ENCODE measurements at places on chromosomes 13 and 19. TPM values are rescaled to one million over a fixed set of nuclear protein-coding genes. Genes with fewer than 3 reads are reported as not detected.
A peak's percentile ranks its signal among the peaks of the same experiment; 100 is the strongest.

GRCh38 chr13:102892503-102892902, 46.7 kb downstream of the ERCC5 start:
- H3K27me3 ChIP-seq: no peaks in the 10 kb centered on the region
- no peak overlapping the region for H3K4me3 ChIP-seq
- no peak for DNase-seq
- H3K4me1 ChIP-seq: no peaks in the 10 kb centered on the region

GRCh38 chr13:111947026-111947810, 119.7 kb upstream of the SOX1 start:
- no peak for DNase-seq
- H3K27me3 ChIP-seq: no peaks in the 10 kb centered on the region
- no peak overlapping the region for H3K27ac ChIP-seq
- H3K4me1 ChIP-seq: no peaks in the 10 kb centered on the region
- no peak overlapping the region for H3K4me3 ChIP-seq
- no peaks in the 10 kb centered on the region for H3K36me3 ChIP-seq

DNA sequence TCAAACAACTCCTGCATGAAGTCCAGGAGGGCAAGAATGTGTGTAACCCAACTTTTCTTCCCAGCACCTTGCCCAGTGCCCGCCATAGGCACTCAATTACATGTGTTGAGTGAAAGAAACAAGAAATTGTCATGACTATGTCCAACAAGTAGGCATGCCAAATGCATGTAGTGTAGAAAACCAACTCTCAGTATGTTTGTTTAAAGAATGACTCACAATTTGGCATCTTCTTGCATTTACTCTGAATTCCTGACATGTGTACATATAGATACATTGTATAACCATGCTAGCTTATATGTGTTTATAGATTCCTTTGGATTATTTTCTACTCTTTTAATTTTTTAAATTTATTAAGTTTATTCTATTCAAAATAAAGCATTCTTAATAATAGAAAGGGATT, 305.0 kb downstream of the EFNB2 start:
- H3K27me3 ChIP-seq: no peaks in the 10 kb centered on the region
- DNase-seq: no peak
- no peak overlapping the region for H3K27ac ChIP-seq
- H3K36me3 ChIP-seq: no peaks in the 10 kb centered on the region

DNA sequence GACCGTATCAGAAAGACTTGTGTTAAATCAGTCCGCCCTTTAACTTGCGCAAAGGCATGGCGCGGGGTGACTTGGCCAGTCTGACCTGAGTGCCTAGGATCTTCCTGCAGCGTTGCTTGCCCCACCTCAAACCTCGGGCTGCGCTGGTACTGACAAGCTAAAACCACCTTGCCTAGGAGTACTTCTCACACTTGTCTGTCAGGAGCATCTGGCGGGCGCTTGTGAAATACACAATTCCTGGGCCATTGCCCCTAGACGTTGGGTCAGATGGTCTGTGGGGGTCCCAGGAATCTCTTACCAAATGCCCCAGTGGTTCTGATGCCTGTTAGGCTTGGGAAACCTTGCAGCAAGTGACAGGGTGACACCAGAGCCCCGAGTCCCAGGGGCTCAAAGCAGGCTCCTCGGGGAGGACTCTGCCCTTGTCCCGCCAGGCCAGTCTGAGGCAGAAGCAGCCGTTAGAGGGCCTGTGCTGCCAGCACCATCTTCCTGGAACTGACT, 12.9 kb downstream of the CEBPG start:
- no peak overlapping the region for H3K27ac ChIP-seq
- peaks cover 36% of the 10 kb centered on the region for H3K4me1 ChIP-seq
- peaks cover 13% of the 10 kb centered on the region for H3K36me3 ChIP-seq
- no peak for DNase-seq
- H3K4me3 ChIP-seq: no peak overlapping the region

- H3K4me3 ChIP-seq: no peak overlapping the region
- DNase-seq: no peak
- no peaks in the 10 kb centered on the region for H3K4me1 ChIP-seq
- no peaks in the 10 kb centered on the region for H3K36me3 ChIP-seq
Observed at GRCh38 chr13:39208636-39209035, 170.4 kb downstream of the NHLRC3 start.

DNA sequence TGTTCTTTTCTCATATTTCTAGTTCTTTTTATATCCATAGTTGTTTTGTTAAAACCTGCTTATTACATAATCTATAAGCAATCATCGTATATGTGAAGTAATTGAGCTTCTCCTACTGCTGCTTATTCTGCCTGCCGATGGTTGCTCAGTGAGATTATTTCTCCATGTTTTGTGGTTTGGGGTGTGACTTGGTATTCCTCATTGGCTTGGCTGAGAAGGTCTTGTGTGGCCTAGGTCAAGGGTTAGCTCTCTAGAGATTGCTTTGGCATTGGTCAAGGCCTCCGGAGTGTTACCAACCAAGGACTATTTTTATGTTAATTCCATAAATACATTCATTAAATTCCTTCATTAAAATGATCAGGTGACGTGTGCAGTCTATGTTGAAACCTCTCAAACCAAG, 302.8 kb downstream of the MYO16 start:
- DNase-seq: no peak
- no peaks in the 10 kb centered on the region for H3K27me3 ChIP-seq
- H3K4me1 ChIP-seq: no peaks in the 10 kb centered on the region
- H3K4me3 ChIP-seq: no peak overlapping the region
- H3K36me3 ChIP-seq: no peaks in the 10 kb centered on the region

- H3K4me3 ChIP-seq: no peak overlapping the region
- H3K27me3 ChIP-seq: no peaks in the 10 kb centered on the region
- no peak for DNase-seq
Observed at GRCh38 chr13:110447058-110447511, 114.4 kb downstream of the RAB20 start.

GRCh38 chr13:114148521-114148855, 16.1 kb upstream of the RASA3 start:
- H3K27me3 ChIP-seq: no peaks in the 10 kb centered on the region
- no peak overlapping the region for H3K4me3 ChIP-seq
- H3K27ac ChIP-seq: no peak overlapping the region

DNA sequence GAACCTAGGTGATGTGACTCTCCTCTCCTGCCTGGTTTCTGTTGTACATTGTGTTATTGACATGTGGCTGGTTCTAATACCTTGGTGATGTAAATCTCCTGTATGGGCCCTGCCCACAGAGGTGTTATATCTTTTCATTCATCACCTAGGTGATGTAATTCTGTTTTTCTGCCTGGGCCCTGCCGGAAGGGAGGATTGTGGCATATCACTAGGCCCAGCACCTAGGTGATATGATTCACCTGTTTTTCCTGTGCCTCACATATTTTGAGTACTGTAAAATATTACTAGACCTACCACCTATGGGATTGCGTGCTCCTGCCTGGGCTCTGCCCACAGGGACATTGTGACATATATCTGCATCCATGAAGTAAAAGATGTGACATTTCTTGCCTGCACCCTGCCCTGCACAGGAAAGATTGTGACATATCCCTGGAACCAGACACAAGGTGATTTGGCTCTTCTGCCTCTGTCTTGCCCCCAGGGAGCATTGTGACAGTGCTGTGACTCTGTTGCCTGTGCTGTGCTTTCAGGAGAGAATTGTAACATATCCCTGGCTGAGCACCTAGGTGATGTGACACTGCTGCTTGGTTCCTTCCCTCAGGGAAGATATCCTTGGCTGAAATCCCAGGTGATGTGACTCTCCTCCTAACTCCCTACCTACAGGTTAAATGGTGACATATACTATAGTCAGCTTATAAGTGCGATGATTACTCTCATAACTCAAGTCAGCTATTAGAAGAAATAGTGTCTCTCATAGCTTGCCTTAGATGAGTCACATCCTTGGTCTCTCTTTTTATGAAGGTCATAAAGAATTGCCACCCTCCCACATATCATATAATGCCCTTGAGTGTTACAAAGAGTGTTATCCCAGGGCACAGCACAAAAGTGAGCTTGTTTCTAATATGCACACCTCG, 13.3 kb upstream of the ZNF681 start:
- no peak overlapping the region for H3K4me3 ChIP-seq
- H3K27me3 ChIP-seq: no peaks in the 10 kb centered on the region
- no peaks in the 10 kb centered on the region for H3K4me1 ChIP-seq
- DNase-seq: peak; percentile 12

DNA sequence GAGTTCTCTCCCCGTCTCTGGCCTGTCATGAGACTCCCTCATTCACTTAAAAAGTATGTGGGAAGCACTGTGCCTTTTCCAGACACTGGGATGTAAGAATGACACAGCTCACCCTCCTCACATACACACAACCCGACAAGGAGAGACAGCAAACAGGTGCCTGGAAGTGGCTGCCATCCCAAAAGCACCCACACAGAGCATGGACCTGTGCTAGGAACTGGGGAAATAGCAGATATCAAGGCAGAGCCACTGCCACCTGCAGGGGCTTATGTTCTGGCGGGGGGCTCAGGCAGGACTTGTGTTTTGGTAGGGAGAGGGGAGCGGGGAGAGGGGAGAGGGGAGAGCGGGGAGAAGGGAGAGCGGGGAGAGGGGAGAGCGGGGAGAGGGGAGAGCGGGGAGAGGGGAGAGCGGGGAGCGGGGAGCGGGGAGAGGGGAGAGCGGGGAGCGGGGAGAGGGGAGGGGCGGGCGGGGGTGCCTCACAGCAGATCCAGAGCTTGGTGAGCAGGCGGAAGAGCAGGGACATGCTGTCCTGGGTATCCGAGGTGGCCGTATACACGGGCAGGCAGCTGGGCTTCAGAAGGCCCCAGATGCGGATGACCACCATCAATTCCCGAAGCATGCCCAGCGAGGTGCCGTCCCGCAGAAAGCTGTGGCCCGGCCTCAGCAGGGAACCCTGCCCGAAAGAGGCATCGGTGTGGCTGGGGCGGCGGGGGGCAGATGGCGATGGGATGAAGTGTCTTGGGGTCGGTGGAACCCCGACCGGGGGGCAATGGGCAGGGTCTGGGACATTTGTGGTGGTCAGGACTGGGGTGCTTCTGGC, 12.2 kb downstream of the CFD start:
- H3K27ac ChIP-seq: no peak overlapping the region
- peaks cover 18% of the 10 kb centered on the region for H3K4me1 ChIP-seq
- peaks cover 36% of the 10 kb centered on the region for H3K36me3 ChIP-seq
- no peak overlapping the region for H3K4me3 ChIP-seq

DNA sequence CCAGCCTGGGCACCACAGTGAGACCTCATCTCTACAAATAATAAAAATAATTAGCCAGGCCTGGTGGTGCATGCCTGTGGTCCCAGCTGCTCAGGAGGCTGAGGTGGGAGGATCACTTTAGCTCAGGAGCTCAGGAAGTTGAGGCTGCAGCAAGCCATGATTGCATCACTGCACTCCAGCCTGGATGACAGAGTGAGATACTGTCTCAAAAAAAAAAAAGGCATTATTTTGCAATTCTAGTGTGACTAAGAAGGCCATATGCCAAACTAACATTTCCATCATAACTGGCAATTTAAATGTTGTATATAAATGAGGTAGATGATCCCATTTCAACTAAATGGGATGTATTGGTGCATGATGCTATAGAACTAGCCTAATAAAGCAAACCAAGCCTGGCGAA, 632.8 kb upstream of the KLF12 start:
- no peak overlapping the region for H3K27ac ChIP-seq
- no peaks in the 10 kb centered on the region for H3K27me3 ChIP-seq
- H3K4me1 ChIP-seq: no peaks in the 10 kb centered on the region

- H3K36me3 ChIP-seq: no peaks in the 10 kb centered on the region
- H3K4me3 ChIP-seq: no peak within 1 kb of the TSS
- H3K27ac ChIP-seq: no peak within 1 kb of the TSS
- H3K27me3 ChIP-seq: peaks cover 8% of the 10 kb centered on the region
- peak; percentile 54 for DNase-seq
- peaks cover 12% of the 10 kb centered on the region for H3K4me1 ChIP-seq
Observed at GRCh38 chr13:45851171-45851921, at the start of gene SIAH3. Gene SIAH3, minus strand, starts transcription at chr13:45851753. Its CDS starts 124 bp downstream, at chr13:45851629.

GRCh38 chr19:17266589-17266974, 661 bp upstream of the BABAM1 start:
- peak overlapping the region; percentile 38 for H3K27ac ChIP-seq
- no peaks in the 10 kb centered on the region for H3K27me3 ChIP-seq
- no peak for DNase-seq
- H3K36me3 ChIP-seq: no peaks in the 10 kb centered on the region

- no peak for DNase-seq
- no peaks in the 10 kb centered on the region for H3K27me3 ChIP-seq
- no peak overlapping the region for H3K4me3 ChIP-seq
- H3K36me3 ChIP-seq: peaks cover 10% of the 10 kb centered on the region
Observed at GRCh38 chr19:56091751-56092546, 29.1 kb downstream of the ZNF787 start.

DNA sequence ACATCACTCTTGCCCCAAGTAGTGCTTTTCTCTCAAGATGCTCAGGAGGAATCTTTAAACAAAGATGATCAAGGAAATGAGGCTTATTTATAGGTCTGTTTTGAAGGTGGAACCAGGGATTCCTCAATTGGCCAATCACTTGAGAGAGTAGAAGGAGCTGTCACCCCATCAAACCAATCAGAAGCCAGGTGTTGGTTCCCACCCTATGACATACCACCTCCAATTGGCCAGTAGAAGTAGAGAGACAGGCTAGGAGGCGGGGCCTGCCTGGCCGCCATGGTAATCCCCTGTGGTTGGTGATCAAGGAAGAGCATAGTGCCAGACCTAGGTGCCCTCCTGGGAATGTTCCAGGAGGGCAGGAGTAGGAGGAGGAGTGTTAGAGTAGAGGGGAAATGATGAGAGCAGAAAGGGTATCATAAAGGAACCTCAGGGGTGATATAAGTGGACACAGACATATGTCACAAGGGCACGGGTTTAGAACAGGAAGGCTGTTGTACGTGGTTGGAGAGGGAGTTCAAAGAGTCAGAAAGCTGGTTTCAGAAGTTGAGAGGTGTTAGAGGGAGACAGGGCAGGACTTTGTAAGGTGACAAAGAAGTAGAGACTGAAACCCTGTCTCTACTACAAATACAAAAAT, 10.5 kb downstream of the PMIS2 start:
- no peaks in the 10 kb centered on the region for H3K27me3 ChIP-seq
- no peaks in the 10 kb centered on the region for H3K4me1 ChIP-seq
- no peak for DNase-seq
- no peak overlapping the region for H3K4me3 ChIP-seq
- H3K27ac ChIP-seq: no peak overlapping the region

DNA sequence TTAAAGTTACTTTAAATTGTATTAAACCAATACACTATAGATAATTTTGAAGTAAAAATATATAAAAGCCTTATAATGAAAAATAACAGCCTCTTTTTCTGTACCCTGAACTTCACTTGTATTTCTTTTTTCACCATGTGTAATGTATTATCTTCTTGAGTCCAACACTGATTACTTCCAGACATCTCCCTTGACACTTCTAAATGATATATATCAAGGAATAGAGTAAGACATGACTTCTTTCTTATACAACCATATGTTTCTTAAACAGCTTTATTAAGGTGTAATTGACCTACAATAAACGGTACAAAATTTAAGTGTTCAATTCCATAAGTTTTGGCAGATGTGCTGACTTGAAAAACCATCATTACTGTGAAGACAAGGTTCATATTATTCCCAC, 531.9 kb downstream of the OLFM4 start:
- no peaks in the 10 kb centered on the region for H3K27me3 ChIP-seq
- no peak for DNase-seq
- no peak overlapping the region for H3K27ac ChIP-seq
- no peaks in the 10 kb centered on the region for H3K36me3 ChIP-seq
- no peak overlapping the region for H3K4me3 ChIP-seq
- H3K4me1 ChIP-seq: no peaks in the 10 kb centered on the region

Gene CDX2
- total RNA-seq: not detected

Gene KLK14
- total RNA-seq: not detected

Gene ZNF835
- 3.6 TPM for total RNA-seq

Gene FSD1
- total RNA-seq: not detected

Gene ZNF284
- total RNA-seq: 1.8 TPM

Gene WDR88
- total RNA-seq: not detected

Gene CAPS
- 20.0 TPM for total RNA-seq

Gene SLC25A41
- total RNA-seq: not detected

Gene ZNF155
- total RNA-seq: 2.6 TPM

All from adrenal gland (tissue), 19 donors.